Activated naive CD4-positive, alpha-beta T cell treated with anti-CD3 and anti-CD28 coated beads, Interleukin-2, amount 10 ng/mL, durations not matched to agents 7 days and 5 days (primary cell): ENCODE measurements at places on chromosomes 11 and 22.

- no peak for DNase-seq
These were observed 34.5 kb upstream of the RTL6 start for GRCh38 chr22:44532552-44532951.

- no peak for DNase-seq
These were observed 21.9 kb downstream of the IGSF9B start for GRCh38 chr11:133934599-133935550.

DNA sequence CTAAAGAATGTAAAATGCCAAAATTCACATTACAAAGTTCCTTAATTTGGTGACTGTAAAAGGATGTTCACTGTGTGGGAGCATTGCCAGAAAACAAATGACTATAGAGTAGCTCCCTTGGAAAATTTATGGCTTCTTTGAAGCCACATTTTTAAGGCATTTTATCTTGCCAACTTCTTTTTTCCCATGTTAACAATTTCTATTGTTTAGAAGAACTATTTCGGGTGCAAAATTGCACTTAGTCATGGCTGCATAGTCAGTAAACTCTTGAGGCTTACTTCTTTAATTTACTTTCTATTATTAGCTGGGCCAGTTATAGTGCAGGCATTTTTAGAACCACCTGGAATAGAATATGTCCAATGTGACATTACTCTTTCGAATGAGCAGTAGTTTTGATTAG is 515.3 kb downstream of the JRKL start:
- DNase-seq: no peak

GRCh38 chr11:10908215-10908951 is 50.5 kb upstream of the ZBED5 start:
- DNase-seq: no peak

GRCh38 chr11:70661761-70662501 is 263.6 kb downstream of the CTTN start:
- DNase-seq: no peak

- no peak for DNase-seq
These were observed 924 bp upstream of the FADD start for GRCh38 chr11:70201882-70202861.

DNA sequence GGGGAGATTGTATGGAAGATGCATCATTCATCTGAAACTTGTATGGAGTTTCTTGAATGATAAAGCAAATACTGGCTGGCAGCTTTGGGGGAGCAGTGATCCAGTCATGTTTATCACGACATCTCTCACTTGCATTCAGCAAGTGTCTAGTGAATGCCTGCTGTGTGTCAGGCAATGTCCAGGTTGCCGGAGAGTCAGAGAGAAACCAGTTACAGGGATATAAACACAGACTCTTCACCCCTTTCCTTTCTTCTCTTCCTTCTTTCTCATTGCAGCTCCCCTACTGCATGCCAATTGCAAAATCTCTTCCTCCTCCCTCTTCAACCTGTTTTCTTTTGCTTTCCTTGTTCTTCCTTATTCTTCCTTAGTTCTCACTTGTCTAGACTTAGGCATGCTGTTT is 206.6 kb upstream of the SEZ6L start:
- no peak for DNase-seq
